Activated CD4-positive, alpha-beta T cell treated with anti-CD3 and anti-CD28 coated beads, Interleukin-2, amount 50 U/mL, for 16 hours (primary cell): ENCODE measurements at places on chromosomes 4 and X.

GRCh38 chr4:75142850-75143249 lies 209.9 kb downstream of the PARM1 start:
- DNase-seq = no peak

- no peak for DNase-seq
These were observed 567.4 kb downstream of the INPP4B start for GRCh38 chr4:142278663-142279062.

- no peak for DNase-seq
These were observed 14.7 kb upstream of the C1QTNF7 start for GRCh38 chr4:15413010-15413622.

DNA sequence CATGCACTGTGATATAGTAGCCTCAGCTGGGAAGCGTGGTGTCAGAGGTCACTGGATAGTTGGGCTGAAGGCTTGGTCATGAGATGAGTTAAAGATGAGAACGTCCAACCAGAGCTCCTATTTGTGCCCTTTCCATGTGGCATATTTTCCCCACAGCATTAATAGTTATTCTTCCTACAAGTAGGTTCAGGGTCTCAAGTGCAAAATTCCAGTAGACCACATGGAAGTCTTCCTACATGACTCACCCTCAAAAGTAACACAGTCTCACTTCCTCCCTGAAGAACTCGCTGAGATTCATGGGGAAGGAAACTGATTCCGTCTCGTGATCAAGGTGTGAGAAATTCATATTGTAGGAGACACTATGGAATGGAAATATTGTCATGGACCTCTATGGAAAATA lies 1212.5 kb upstream of the PRKX start:
- DNase-seq = no peak

- no peak for DNase-seq
These were observed 44.0 kb upstream of the ZCCHC12 start for GRCh38 chrX:118779581-118779980.

- peak; percentile 68 for DNase-seq
These were observed 33.5 kb upstream of the CHRNA9 start for GRCh38 chr4:40301603-40302002.

DNA sequence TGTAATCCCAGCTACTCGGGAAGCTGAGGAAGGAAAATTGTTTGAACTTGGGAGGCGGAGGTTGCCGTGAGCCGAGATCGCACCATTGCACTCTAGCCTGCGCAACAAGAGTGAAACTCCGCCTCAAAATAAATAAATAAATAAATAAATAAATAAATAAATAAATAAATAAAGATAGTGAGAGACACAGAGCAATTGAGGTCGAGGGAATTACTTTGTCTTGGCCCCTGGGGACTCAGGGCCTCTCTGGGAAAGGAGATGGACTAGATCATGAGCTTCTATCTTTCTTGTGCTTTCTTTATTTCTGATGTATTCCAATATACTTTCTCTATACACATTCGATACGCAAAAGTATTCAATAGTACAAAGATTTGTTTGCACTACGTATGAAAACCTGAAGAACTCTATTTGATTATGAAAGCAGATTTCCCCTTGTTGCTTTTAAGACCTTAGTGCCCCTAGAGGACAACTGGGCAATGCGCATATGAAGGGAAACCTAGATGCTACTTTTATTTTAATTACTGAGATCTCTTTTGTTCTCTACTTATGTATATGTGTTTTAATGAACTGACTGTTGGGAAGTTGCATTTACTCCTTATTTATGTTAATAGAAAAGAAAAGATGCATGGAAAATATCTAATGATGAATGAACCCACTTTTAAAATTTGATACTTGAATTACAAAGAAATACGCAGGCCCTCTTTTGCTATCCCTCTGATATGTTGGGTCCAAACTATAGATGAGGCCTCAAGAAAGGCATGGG lies 12.8 kb upstream of the ELOVL6 start:
- peak; percentile 32 for DNase-seq

DNA sequence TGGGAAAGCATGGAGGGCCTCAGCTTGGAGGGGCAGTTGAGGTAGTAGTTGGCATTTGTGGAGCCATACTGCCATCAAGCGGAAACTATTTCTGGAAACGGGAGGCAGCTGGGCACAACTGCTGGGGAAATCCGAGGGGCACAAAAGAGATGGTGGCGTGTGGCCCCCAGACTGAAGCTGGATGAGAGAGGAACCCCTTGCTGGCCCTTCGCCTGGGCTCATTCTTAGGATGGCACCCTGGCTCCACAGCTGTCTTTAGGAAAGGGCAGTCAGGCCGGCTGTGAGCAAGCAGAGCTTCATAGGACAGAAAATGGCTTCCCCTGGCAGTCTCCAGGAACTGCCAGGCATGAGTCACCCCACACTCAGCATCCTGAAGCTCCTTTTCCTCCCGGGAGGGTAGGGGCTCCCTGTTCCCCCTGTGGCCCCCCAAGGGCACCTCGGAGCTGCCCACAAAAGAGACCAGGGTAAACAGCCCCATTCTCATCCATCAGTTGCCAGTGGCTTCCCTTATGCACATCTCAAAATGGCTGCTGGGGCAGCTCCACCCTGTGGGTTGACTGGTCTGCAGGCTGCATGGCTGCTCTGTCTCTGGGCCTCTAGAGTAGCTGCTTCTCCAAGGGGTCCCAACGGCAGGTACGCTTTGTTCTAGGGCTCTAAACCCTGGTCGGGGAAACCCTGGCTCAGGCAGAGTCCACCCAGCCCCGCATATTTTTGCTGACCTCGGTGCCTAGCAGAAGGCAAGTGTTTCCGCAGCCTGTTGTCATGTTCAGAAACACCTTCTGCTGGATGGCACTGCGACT lies 64.7 kb downstream of the NBDY start:
- DNase-seq = no peak

GRCh38 chr4:1351854-1352566 lies 5.0 kb downstream of the UVSSA start:
- DNase-seq = peak; percentile 88

DNA sequence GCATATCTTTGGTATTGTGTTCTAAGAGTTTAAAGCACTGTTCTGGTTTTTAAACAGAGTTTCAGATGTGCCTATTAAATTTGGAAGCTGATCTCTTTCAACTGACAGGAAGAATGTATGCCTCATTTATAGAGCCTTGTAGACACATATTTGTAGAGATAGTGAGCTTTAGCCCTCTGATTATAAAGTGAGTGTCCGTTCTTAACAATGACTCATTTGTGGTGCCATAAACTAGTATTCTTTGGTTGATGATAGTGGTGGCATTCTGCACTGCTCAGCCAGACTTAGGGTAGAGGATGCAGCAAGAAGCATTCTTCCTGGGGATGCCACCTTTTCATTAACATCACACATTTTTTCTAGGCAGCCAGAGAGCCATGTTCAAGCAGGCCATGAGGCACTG lies 121.7 kb downstream of the TLL1 start:
- no peak for DNase-seq

GRCh38 chrX:15507005-15507404 lies 6.4 kb downstream of the BMX start:
- no peak for DNase-seq

GRCh38 chrX:19745077-19745476 lies 142.3 kb downstream of the SH3KBP1 start:
- DNase-seq = no peak

GRCh38 chr4:74623041-74623440 lies 171.3 kb downstream of the BTC start:
- DNase-seq = peak; percentile 26

GRCh38 chrX:54496517-54496852 lies 451 bp upstream of the FGD1 start:
- no peak for DNase-seq

- DNase-seq = no peak
These were observed 14.4 kb upstream of the CYBB start for GRCh38 chrX:37765507-37765906.

GRCh38 chrX:100830143-100830542 lies 10.0 kb downstream of the CSTF2 start:
- DNase-seq = peak; percentile 17

DNA sequence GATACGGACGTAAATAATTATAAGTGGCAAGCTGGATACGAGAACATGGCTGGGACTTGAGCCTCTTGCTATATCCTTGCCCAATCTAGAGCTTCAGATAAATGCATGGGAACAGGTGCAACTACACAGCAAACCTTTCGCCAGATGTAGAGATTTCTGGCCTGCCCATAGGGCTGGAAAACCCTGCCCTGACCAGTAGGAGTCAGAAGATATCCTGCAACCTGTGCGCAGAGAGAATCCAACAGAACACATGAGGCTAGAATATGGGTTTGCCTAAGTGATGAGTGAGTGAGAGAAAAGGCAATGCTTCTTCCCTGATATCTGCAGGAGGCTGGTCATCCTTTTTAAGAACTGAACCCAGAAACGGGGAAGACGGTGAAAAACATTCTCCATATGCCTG lies 805.3 kb upstream of the TENM3 start:
- no peak for DNase-seq

DNA sequence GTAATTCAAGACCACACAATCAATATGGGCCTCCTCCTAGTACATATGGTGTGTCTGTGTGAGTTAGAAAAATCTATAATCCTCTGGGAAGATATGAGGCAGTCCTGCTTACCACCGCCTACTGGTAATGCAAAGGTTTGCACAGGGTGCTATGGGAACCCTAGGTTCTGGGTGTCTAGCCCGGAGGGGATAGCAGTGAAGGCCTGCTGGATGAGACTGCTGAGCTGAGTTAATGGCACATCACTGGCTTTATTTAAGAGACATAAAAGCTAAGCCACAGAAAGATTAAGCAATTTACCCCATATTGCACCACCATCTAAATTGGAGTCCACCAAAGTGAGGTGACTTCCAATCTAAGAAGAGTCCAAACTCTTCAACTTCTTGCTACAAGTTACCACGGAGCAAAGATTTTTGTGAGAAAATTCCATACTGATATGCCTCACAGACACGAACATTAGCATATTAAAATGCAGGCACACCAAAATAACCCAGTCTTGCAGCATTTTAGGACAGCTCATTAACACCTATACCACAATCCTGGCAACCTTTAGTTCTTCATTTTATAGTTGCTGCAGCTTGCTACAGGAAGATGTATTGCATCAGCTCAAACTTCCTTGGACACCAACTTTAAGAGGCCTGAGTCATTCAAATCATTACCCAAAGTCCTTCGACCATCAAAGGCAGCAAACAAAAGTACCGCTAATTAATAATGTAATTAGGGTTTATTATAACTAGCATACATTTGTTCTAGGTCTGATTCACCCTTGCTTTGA lies 13.7 kb downstream of the DGKK start:
- no peak for DNase-seq

DNA sequence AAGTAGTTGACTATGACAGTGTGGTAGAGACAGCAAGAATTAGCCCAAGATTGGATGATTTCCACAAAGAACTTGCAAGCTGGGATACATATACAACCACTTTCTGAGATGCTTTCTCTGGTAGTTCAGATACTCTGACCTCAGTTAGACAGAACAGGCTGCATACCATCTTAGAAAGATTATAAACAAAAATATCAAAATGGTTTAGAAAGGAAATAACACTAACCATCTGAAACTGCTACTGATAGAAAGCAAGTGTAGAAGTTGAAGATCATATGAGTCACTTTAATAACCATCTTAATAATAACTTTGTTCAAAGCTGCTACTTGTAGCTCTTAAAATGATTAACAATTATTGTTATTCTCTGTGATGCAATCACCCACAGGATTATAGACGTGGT lies 255.4 kb upstream of the TTC29 start:
- no peak for DNase-seq

DNA sequence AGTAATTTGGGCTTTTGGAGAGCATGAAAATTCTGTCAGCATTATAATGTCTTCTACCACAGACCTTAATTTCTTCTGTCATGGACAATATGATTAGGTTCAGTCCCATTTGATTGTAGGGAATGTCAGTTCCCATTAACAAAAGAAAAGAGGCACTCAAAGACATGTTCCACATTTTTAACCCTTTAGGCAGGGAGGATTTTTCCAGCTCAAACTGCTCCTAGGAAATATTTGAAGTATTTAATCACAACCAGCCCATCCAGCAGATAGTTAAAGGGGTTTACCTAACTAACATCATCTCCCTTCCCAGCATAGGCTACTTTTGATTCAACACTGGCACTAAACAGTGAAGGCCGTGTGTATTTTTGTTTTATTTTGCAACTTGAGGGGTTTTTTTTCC lies 256.0 kb downstream of the DHX15 start:
- DNase-seq = no peak

GRCh38 chr4:186669159-186669731 lies 54.4 kb downstream of the FAT1 start:
- DNase-seq = no peak

GRCh38 chr4:143667461-143667860 lies 33.0 kb downstream of the FREM3 start:
- no peak for DNase-seq

DNA sequence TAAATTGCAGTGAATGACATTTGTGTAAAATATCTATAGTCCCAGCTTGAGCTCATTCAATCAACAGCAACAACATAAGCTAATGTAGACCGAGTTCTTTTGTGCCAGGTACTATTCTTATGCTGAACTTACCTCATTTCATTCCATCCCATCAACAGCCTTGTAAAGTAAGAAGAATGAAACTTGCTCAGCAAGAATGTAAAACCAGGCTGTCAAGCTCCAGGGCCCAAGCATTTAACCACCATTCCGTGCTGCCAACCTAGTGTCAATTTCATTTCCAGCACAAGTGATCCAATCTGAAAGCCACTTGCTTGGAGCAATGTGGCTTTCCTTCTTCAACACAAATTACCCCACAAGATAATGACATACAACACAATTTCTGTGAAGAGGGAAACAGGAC lies 36.6 kb downstream of the RASSF6 start:
- DNase-seq = no peak

- DNase-seq = peak; percentile 89
These were observed 5.9 kb downstream of the ZFYVE28 start for GRCh38 chr4:2412534-2412884.

GRCh38 chr4:101037938-101038413 lies 309.4 kb downstream of the PPP3CA start:
- peak; percentile 80 for DNase-seq

GRCh38 chrX:129781680-129782495 lies 2.1 kb downstream of the SASH3 start:
- no peak for DNase-seq

GRCh38 chr4:177632481-177632880 lies 190.2 kb upstream of the AGA start:
- no peak for DNase-seq

GRCh38 chrX:131746491-131746968 lies 202.7 kb downstream of the OR13H1 start:
- peak; percentile 87 for DNase-seq

GRCh38 chr4:27182211-27182610 lies 321.6 kb downstream of the STIM2 start:
- no peak for DNase-seq

GRCh38 chrX:22060415-22061280 lies 28.5 kb downstream of the PHEX start:
- peak; percentile 54 for DNase-seq

GRCh38 chr4:74032064-74032463 lies 6.4 kb downstream of the CXCL3 start:
- no peak for DNase-seq

DNA sequence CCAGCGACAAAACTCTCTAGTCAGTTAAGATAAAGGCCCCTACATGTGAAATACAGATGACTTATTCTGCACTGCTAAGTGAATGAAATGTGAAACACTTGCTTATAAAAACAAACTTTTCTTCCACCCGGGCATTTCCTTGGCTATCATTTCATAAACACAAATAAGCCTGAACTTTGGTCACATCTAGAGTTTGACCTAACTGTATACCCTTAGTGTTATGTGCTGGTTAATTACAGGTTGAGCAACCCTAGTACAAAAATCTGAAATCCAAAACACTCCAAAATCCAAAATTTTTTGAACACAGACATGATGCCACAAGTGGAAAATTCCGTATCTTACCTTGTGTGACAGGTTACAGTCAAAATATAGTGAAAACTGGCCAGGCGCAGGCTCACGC lies 45.9 kb downstream of the SAT1 start:
- DNase-seq = no peak

GRCh38 chr4:124803026-124803425 lies 90.5 kb upstream of the ANKRD50 start:
- no peak for DNase-seq
